ENCODE measurements at places on chromosomes 1 and 21.

GRCh38 chr1:61050541-61051442 lies 31.6 kb upstream of the NFIA start:
- peak; percentile 28 for DNase-seq

DNA sequence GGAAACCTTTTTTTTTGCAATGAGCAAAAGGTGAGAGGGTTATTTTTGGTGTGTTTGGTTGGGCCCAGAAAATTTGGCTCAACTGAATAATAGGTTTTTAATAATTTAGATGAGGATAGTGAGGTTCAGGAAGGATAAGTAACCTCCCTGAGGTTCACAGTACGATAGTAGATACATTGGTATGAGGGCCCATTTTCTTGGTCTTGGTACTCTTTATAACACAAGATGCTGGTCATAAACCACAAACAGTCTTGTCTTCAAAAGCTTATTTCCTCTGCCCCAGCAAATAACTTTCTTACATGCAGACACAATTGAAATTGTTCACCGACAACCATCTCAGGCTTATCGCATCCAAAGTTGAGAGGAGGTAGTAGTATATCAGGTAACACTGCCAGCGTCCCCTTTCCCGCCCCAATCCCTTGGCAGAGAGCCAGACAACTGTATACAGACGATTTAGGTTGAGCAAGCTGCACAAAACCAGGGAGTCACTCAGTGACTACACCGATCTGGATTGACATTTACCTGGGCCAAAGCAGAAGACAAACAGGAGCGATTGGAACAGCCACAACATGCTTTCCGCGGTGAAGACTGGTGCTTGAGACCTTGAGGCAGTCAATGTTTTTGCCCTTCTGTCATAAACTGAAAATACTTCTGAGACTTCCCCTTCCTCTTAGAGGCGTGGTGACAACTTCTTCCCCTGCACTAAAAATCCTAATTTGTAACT lies at the start of gene SLAMF6:
Gene SLAMF6, minus strand, starts transcription at position 634 of the 724 bp plus-strand sequence. Its CDS starts 63 bp downstream, at position 571.
- no peak for DNase-seq

- peak; percentile 83 for DNase-seq
Observed at GRCh38 chr1:164644774-164645644, 86.0 kb downstream of the PBX1 start.

GRCh38 chr1:111225717-111226400 lies 1.7 kb upstream of the CHI3L2 start:
- DNase-seq = no peak

DNA sequence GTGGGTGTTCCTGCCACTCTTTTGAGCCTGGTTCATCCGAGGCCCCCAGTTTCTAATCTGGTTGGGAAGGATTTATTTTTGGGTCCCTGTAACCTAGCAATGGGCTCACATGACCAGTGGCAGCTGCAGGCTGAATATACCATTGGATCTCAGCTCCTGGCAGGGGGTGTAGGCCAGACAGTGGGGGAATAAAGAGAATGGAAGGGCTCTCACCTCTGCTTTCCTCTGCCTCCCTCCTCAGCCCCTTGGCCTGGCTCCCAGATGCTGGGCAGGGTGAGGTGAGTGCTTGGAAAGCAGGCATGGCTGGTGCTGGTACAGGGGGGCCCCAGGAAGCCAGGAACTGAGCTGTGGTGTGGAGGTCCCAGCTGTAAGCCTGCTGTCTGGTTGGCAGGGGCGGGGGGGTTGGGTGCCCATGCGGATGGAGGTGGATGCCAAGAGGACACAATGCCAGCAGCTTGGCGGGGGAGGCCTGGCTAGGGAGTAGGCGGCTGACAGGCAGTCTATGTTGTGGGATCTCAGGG lies 3.6 kb upstream of the GPR61 start:
- no peak for DNase-seq

DNA sequence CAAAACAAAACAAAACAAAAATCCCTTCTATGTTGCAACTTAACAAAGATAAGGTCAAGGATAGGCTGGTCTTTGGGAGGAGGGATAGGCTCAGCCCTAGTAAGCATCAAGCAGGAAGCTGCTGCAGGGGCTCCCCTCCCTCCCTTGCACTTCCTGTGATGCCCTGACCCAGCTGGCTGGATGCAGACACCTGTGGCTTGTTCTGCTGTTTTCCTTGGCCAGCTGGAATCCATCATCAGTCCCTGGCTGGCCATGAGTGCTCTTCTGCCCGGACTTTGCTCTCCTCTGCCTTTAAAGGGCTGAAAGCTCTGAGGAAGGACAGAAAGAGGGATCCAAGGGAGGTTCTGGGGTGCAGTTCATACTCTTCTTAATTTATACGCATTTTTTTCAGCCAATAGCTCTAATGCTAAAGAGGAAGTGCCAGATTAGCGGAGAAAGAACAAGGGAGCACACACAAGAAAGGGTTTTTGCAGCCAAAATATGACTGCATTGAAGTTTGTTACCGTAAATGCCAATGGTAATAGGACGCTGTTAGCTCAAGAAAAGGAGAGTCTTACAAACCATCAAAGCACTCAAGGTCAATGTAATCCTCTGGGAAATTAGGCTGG lies 19.9 kb upstream of the UBE2U start:
- peak; percentile 52 for DNase-seq

DNA sequence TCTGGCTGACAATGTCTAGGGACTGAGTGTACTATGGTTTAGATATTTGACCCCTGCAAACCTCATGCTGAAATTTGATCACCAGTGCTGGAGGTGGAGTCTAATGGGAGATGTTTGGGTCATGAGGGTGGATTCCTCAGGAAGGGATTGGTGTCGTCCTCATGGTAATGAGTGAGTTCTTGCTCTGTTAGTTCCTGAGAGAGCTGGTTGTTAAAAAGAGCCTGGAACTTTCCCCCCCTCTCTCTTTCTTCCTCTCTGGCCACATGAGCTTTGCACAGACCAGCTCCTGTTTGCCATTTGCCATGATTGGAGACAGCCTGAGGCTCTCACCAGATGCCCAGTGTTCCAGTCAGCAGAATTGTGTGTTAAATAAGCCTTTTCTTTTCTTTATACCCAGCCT lies 36.6 kb upstream of the CNIH3 start:
- no peak for DNase-seq

DNA sequence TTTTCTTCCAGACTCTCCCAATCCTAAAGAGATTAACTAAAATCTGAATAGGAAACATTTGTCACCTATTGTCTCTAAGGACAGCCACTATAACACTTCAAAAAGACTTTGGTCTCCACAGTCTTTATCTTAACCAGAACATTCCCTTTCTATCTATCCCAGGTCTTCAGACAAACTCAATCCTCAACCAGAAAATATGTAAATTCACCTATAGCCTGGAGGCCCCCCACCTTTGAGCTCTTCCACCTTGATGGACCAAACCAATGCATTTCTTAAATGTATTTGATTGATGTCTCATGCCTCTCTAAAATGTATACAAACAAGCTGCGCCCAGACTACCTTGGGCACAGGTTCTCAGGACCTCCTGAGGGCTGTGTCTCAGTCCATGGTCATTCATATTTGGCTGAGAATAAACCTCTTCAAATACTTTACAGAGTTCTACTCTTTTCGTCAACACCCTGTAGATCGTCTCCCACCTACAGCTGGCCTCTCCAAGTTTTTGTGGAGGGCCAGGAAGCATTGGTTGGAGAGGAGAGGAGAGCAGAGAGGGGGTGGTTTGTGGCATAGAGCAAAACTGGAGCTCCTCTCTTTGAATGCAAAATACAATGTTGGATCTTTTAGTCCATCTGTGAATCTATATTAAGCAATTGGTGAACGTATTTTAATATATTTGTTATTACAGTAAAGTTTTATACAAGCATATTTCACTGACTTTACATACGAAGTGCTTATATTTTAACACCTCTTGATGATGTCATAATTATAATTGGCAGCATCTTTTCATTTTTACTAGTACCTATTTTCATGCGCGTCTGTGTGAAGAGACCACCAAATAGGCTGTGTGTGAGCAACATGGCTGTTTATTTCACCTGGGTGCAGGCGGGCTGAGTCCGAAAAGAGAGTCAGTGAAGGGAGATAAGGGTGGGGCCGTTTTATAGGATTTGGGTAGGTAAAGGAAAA lies 230.7 kb upstream of the DUSP10 start:
- no peak for DNase-seq

DNA sequence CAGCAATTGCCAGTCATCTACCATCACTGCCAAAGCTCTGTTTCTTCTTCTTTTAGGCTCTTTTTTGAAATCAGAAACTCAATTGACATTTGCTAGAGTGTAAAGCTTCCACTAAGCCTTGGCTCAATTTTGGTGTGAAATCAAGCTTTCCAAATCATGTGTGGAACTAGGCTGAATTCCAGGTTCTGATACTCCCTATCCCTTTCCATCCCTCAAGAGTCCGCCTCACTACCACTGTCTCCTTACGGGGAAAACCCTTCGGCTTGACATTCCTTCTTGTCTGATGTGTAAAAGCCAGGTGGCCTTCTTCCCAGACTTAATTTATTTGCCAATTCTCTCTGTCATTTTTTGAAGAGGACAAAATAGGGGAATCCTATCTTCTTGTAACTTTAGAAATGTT lies 47.2 kb upstream of the PRMT6 start:
- peak; percentile 25 for DNase-seq

GRCh38 chr1:180606155-180606554 lies 25.7 kb upstream of the XPR1 start:
- DNase-seq = no peak

GRCh38 chr1:4529446-4530165 lies 124.8 kb upstream of the AJAP1 start:
- no peak for DNase-seq

- no peak for DNase-seq
Observed at GRCh38 chr21:42396799-42397745, 1.2 kb upstream of the TMPRSS3 start.

DNA sequence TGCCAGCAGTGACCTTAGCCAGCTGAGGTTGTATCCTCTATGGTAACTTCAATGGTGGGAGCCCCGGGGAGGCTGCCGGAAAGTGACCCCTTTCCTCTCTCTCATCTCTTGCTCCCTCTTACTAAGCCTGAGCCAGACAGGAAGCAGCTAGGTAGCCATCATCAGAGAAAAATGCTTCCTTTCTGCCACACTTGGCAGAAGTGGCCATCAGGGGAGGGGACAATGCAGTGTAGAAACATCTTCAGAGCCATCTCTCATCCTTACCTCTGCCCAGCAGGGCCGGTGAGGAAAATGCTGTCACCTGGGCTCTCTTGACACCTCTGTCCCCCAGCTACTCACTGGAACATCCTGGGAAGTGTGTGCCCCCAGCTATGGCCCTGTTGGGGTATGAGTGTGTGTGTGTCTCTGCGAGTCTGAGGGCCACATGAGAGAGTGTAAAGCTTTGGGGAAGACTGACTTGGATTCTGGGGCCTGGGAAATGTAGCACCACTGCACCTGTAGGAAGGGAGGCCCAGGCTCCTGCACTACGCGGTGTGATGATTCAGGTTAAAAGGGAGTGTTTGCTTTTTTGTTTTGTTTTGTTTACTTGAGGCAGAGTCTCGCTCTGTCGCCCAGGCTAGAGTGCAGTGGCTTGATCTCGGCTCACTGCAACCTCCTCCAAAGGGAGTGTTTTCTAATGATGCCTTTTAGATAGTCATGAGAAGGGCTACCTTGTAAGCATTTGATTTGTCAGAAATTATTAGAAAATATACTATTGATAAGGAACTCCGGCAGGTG lies 48.7 kb upstream of the CNTN2 start:
- no peak for DNase-seq

DNA sequence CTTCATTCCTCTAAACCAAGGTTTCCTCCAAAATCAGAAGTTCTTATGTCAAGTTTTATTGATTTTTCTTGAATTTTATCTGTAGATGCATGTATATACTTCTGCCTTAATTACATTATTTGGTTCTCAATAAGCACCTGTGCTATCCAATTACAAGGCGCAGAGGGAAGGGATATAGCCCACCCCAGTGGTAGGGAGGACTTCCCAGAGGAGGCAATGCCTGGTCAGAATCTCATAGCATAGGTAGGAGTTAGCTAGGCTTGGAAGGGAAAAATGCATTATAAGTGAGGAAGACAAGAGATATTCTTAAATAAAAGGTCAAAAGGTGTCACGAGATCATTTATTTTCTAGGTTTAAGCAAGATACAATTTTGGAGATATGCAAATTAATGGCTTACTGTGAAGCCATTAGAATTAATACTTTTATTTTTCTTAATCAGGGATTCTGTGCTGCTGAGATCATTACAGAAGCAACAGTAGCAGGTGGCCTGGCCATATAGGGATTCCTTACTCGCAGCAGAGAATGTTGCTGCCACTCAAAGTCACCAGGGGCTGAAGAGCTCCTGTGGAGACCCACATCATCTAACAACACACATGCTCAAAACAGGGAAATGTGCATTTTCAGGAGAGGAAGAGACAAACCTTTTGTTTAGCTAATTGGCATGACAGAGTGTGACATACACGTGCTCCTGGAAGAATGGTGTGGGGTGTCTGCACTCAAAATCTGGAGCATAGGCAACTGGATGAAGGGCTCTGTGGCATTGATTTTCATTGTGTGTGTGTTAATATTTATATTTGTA lies 178.3 kb downstream of the ATG4C start:
- no peak for DNase-seq

DNA sequence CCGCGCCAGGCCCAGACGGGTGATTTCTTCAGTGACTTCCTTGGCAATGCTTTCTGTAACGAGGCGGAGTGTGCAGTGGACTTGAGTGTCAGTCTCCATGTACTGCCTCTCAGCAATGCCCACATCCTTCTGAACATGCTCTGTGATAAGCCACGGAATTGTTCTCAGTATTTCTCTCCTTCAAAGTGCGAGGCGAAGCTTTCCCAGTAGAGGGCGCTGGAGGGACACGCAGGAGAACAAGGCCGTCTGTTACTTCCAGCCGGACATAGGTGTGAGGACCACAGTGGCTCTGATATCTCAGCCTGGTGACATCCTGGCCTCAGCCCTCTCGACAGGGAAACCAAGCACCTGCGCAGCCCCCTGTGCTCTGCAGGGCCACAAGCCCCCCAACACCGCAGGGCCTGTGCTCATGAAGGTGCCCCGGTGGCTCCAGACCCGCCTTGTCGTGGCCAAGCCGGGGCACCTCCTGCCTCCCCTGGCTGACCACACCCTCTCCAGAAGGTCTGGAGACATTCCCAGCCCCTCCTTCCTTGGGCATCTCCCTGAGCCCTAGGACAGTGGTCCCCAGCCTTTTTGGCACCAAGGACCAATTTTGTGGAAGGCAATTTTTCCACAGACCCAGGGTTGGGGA lies 46.1 kb upstream of the BACE2 start:
- peak; percentile 81 for DNase-seq
